ENCODE measurements at places on chromosomes 13 and 19.
A peak's percentile ranks its signal among the peaks of the same experiment; 100 is the strongest.

GRCh38 chr13:30181888-30182651 is 125.3 kb downstream of the KATNAL1 start:
- no peak for DNase-seq

- DNase-seq, result no peak
These were observed 572 bp downstream of the SHISA2 start for GRCh38 chr13:26051231-26051656.

DNA sequence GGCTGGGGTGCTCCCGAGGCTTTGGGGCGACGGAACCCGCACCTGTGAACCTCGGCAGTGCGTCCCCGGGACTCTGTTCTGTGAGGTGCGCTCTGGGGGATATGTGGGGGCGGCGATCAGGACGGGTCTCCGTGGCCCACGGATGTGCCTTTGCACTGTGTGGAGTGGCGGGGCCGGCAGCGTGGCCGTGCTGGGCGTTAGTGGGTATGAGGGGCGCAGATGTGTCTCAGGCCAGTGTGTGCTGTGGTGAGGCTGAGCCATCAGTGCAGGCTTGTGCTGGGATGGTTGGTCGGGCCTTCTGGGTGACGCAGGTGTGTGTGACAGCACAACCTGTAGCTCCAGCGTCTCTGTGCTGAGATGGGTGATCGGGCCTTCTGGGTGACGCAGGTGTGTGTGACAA is 16.9 kb downstream of the ZNF331 start:
- no peak for DNase-seq

DNA sequence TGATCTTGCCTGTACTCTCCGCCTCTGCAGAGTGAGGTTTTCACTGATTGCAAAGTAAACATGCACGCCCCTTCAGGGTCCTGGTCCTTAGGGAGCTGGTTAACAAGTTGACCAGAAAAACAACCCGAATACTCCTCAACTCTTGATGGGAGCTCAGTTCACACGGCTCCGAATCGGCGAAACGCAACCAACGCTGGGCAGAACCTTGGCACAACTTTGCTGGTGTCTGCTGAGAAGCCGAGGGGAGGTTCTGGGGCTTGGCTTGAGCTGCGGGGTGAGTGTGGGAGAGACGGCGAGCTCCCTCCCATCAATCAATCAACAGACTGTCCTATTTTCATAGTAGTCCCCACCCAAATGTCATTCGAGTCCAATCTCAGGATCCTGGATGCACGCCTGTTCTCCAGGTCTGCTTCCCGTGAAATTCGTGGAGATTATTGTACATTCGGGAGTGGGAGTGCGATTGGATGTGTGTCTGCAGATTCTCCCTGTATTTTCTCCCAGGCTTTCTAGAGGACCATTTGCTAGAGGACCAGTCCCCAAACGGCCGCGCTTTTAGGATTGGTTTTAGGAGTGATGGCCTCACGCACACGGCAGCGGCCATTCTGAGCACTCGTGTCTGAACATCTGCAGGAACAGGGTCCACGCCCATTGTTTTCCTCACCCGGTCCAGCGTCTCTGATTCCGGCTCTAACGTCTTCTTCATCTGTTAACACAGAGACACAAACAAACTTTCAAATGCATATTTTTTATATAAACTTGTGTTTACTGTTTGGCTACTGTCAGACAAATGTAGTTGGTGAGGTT is 51.6 kb upstream of the F7 start:
- no peak for DNase-seq

GRCh38 chr19:13537454-13537853 is 31.2 kb upstream of the CACNA1A start:
- DNase-seq, result no peak

- peak; percentile 99 for DNase-seq
These were observed 22.1 kb downstream of the ARID3A start for GRCh38 chr19:947707-948539.

DNA sequence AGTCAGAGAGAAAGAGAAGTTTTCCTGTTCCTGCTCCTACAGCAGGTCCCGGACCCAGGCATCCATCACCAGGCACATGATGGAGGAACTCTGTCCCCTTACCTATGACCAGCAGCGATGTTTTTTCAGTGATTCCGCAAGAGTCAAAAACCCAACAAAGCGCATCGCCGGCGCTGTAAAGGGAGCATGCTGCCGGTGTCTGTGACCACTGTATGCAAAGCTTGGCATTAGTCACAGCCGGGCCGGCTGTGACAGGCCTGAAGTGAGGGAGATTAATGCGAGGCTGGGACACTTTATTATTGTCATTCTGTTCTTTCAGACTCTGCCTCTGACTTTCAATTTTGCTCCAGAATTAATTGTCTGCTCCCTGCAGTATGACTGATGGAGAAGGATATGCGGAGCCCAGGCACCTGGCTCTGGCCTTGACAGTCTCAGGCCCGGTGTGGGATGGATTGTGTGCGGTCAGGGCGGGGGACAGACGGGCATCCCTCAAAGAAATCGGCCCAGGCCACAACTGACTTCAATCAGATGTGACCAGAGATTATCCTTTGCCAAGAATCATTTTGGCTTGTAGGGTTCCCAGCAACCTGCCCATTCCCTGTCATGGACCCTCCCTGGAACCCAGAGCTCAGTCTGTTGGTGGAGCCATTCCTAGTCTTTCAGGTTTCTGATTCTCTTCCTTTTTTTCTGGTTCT is 462.0 kb upstream of the ZNF507 start:
- DNase-seq, result no peak

- peak; percentile 96 for DNase-seq
These were observed 7.3 kb downstream of the MRPL4 start for GRCh38 chr19:10259162-10259905.

GRCh38 chr19:47725759-47726401 is 12.7 kb downstream of the EHD2 start:
- no peak for DNase-seq

- peak; percentile 97 for DNase-seq
These were observed at the start of gene GRAMD1A for GRCh38 chr19:34999498-35000337. TSS of gene GRAMD1A (plus strand) at chr19:35000323. CDS start at chr19:35000479, 156 bp downstream.

DNA sequence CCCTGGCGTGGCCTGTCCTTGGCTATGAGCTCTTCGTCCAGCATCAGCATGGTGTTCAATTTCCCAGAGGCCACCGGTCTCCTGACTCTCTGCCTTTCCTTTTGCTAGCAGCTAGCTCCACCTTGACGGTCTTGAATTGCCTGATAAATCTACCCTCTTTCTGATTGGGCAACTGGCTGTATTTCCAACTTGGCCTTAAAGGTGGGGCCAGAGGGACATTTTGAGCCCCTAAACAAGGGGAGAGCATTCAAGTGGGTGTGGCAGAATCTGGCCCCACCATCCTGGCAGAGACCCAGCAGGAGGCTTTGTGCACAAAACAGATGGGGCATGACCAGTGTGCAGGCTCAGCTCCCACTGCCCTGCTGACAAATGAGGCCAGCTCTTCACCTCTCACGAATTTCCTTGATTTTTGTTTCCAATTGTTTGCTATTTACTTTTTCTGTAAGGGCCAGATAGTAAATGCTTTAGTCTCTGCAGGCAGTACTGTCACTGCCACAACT is 148.9 kb upstream of the VSTM2B start:
- DNase-seq, result no peak

DNA sequence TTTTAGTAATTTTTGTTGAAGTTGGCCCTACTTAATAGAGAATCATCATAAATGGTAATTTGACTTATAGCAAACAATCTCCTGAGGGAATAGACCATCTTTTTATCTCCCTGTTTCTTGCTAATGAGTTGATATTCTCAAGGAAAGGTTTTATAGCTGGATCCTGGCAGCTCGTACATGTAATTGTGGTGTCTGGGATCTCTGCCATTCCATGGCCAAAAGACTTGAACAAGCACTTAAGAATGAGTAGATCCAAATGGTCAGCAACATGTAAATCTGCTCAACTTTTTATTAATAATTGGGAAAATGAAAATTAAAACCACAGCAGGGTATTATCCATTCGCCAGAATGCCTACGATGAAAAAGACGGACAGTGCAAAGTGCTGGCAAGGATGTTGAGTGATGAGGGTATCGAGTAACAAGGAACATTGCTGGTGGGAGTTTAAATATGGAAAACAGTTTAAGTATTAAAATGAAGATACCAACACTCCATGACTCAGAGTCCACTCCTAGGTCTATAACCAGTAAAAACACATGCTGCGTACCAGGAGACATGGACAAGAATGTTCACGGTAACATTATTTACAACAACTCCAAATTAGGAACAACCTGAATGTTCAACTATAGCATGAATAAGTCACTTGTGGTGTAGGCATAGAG is 5.1 kb upstream of the GPR18 start:
- DNase-seq, result no peak

GRCh38 chr13:110285991-110286832 is 20.7 kb downstream of the COL4A1 start:
- DNase-seq, result no peak

DNA sequence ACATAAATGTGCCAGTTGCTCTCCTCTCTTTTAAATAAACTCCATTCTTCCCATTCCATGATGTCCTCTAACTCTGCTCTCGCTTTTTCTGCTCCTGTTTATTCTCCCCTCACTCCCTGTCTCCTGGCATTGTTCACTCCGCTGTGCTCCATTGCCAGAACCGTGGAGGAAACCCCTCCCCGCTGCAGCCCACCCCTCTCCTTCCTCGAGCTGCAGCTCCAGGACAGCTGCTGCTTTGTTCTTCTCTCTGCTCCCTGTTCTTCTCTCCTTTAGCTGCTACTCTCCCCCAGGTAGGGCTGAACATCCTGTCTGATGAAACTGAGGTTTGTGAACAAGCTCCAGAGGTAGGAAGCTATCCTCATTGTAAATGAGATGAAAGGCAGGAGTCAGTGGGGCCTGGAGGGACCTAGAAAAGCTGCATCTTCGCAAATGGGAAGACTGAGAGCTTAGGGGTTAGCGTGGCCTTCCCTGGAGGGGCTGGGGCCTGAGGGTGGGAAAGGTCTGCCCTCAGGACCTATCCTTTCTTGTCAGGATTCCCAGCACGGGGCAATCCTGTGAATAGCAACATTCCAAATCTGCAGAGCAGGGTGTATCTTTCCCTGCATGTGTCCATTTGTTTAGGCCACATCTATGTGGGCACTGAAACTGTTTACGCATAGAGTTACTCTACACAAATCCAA is 243.7 kb downstream of the DNAJC15 start:
- DNase-seq, result no peak

- DNase-seq, result peak; percentile 54
These were observed 52.7 kb downstream of the TSC22D1 start for GRCh38 chr13:44523146-44524015.

DNA sequence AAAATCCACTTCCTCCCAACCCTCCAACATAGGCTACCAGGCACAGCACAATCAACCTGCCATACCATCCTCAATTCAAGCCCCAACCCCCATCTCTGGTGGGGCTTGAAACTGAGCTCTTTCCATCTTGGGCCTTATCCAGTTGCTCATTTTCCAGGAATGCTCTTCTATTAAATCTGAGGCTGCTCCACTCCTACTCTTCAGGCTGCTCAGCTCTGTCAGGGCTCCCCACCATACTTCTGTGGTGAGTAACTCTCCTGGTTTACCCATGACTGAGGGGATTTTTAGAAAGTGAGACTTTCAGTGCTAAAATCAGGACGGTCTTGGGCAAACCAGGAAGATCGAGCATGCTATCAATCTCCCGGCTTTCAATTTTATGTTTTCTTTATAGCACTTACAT is 512.8 kb downstream of the LMO7 start:
- no peak for DNase-seq

- no peak for DNase-seq
These were observed 20.1 kb downstream of the GPATCH1 start for GRCh38 chr19:33100894-33101644.

- DNase-seq, result no peak
These were observed 1.9 kb downstream of the CBARP start for GRCh38 chr19:1235625-1236538.

- no peak for DNase-seq
These were observed 48.9 kb downstream of the CDADC1 start for GRCh38 chr13:49296659-49297058.

- no peak for DNase-seq
These were observed 9.1 kb downstream of the AP2S1 start for GRCh38 chr19:46841458-46842083.

- DNase-seq, result no peak
These were observed 7.1 kb downstream of the SMG9 start for GRCh38 chr19:43747557-43748204.

DNA sequence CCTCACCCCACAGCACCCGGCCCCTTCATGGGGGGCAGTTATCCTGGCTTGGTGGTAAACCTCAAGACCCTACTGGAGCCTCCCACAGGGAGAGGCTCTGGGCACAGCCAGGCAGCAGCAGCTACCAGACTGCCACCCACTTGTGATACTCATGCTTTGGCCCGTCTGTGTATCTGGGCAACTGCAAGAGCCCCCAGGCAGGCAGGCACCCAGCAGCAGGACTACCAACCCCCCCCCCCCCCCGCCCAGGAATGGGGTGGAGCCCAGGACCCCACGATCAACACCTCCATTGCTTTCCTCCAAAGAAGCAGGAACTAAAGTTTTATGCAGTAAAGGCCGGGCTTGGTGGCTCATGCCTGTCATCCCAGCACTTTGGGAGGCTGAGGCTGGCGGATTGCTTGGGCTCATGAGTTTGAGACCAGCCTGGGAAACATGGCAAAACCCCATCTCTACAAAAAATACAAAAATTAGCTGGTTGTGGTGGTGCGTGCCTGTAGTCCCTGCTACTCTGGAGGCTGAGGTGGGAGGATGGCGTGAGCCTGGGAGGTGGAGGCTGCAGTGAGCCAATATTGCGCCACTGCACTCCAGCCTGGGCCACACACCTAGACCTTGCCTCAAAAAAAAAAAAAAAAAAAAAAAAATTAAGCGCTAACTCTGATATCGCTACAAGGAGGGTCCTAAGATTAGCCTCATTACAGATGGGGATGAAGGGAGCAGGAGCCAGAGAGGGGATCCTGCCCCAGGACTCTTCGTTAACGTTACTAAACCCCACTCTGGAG is 1.1 kb upstream of the LYL1 start:
- DNase-seq, result no peak

DNA sequence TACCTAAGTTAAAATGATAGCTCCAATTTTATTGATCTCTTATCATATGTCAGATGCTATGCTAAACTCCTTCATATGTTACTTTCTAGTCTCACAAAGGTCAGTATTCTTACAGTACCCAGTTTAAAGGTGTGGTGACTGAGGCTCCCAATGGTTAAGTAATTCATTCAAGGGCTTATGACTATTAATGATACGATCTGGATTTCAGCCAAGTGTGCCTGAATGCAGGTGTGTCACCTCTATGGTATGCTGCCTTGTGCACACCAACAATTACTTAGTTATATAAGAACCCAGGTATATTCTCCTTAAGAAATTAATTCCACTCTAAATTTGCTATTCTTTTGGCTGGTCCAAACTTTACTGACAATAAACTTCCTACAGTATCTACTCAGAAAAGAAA is 84.6 kb upstream of the TRPC4 start:
- DNase-seq, result no peak

GRCh38 chr19:33287927-33288326 is 14.4 kb downstream of the CEBPA start:
- no peak for DNase-seq

- DNase-seq, result no peak
These were observed 3.0 kb downstream of the APC2 start for GRCh38 chr19:1452802-1453524.

- DNase-seq, result no peak
These were observed 59.1 kb upstream of the CEACAM8 start for GRCh38 chr19:42653841-42654240.

GRCh38 chr13:61136093-61136492 is 279.6 kb downstream of the PCDH20 start:
- no peak for DNase-seq

Data from suppressor macrophage treated with lipopolysaccharide for 4 hours (primary cell).